A549 treated with dexamethasone at 1 μM for 4 hours (cell line): ENCODE measurements at places on chromosomes 5 and 9. TPM values are rescaled to one million over a fixed set of nuclear protein-coding genes. Genes with fewer than 3 reads are reported as not detected.

Gene ABO
- total RNA-seq = not detected in 5 replicates

Gene TLR4
- 0.06 to 0.20 TPM (median 0.13 TPM) in 5 replicates for total RNA-seq

Gene CKMT2
- not detected in 5 replicates for total RNA-seq

Gene PTGS1
- 1.4 to 2.3 TPM (median 1.8 TPM) in 5 replicates for total RNA-seq

Gene TEX48
- not detected in 5 replicates for total RNA-seq
